ENCODE measurements at places on chromosomes 6 and 20.

DNA sequence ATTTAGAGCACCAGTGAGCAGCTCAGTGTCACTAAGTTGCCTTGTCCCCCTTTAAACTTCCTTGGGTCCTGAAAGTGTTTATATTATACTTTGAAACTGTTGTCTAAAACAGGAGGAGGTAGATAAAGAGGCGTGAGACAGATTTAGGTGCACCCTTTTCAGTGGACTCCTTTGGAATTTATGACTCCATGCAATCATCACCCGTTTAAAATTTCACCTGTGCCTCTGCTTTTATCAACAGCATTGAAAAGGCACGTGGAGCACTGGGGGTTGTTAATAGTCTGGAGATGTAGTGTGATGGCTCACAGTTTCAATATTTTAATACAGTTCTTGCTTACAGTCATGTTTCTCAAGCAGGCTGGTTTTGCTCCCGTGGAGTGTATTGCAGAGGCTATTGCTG lies 162.2 kb downstream of the PHACTR1 start:
- H3K4me1 ChIP-seq = no peaks in the 10 kb centered on the region
- H3K27ac ChIP-seq = no peak overlapping the region
- DNase-seq = no peak
- H3K4me3 ChIP-seq = no peak overlapping the region
- no peaks in the 10 kb centered on the region for H3K27me3 ChIP-seq

- DNase-seq = no peak
- H3K4me1 ChIP-seq = no peaks in the 10 kb centered on the region
- no peaks in the 10 kb centered on the region for H3K36me3 ChIP-seq
- no peak overlapping the region for H3K27ac ChIP-seq
Measured at GRCh38 chr6:86744048-86744447, 193.3 kb upstream of the HTR1E start.

DNA sequence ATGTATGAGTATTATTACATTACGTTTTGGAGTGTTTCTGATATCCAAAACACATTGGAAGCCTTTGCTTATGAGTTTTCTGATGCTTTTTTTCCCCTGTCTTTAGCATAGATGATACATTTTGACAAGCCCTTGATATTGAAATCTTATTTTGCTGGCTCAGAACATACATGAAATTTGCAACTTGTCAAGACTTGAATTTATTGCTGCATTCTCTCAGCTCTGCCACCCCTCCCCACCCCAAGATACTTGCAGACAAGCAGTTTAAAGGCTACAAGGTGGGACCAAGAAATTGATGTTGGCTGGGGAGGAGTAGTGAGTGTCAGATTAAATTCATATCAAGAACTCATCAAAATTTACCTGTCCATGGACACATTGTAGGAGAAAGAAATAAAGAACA lies 160.2 kb downstream of the GJA1 start:
- H3K27me3 ChIP-seq = no peaks in the 10 kb centered on the region
- H3K36me3 ChIP-seq = no peaks in the 10 kb centered on the region
- H3K4me1 ChIP-seq = no peaks in the 10 kb centered on the region
- H3K4me3 ChIP-seq = no peak overlapping the region
- H3K27ac ChIP-seq = no peak overlapping the region
- no peak for DNase-seq

- peaks cover 18% of the 10 kb centered on the region for H3K4me1 ChIP-seq
- H3K27ac ChIP-seq = no peak overlapping the region
- H3K36me3 ChIP-seq = no peaks in the 10 kb centered on the region
- H3K27me3 ChIP-seq = no peaks in the 10 kb centered on the region
- H3K4me3 ChIP-seq = no peak overlapping the region
- DNase-seq = no peak
Measured at GRCh38 chr6:35366204-35366596, 23.8 kb downstream of the PPARD start.

- H3K27me3 ChIP-seq = no peaks in the 10 kb centered on the region
- no peaks in the 10 kb centered on the region for H3K4me1 ChIP-seq
- no peak overlapping the region for H3K27ac ChIP-seq
- no peak for DNase-seq
Measured at GRCh38 chr6:148461986-148462577, 119.4 kb downstream of the SASH1 start.

DNA sequence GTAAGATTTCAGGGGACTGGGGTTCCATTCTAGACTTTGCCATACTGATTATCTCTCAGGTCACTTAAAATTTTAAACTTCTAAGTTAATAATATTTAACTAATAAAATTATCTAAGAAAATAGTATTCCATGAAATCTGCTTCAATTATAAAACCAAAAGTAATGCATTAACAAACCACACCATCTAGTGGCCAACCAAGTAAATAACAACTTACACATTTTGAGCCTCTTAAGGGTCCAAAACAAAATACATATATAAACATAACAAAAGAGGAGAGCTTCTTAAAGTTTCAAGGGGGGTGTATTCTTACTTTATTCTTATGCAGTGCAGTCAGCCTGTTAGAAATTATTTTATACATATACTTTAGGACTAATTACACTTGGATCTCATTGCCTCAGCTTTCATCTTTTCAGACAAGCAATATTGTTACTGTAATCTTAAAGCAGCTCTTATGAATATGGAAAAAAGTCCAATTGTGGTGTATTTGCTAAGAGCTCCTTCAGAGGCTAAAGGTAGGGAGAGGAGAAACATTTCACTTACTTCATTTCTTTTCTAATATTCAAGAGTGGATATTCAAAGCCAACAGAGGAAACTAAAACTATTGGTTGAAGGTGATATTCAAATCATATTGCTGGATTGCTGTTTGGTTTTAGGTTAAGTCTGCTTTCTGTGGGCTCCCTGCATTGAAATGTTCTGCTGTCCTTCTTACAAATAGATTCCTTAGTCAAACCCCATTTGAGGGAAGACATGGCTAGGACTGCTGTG lies 199.7 kb upstream of the SIM1 start:
- no peaks in the 10 kb centered on the region for H3K36me3 ChIP-seq
- H3K27me3 ChIP-seq = no peaks in the 10 kb centered on the region
- peaks cover 29% of the 10 kb centered on the region for H3K4me1 ChIP-seq
- DNase-seq = peak; percentile 36
- peak overlapping the region; percentile 12 for H3K4me3 ChIP-seq
- H3K27ac ChIP-seq = peak overlapping the region; percentile 79

GRCh38 chr20:19004975-19005374 lies 191.4 kb downstream of the SCP2D1 start:
- no peaks in the 10 kb centered on the region for H3K4me1 ChIP-seq
- no peak overlapping the region for H3K4me3 ChIP-seq
- DNase-seq = no peak

- H3K4me1 ChIP-seq = no peaks in the 10 kb centered on the region
- H3K27ac ChIP-seq = no peak overlapping the region
- peaks cover 49% of the 10 kb centered on the region for H3K27me3 ChIP-seq
- no peak overlapping the region for H3K4me3 ChIP-seq
Measured at GRCh38 chr20:50246367-50247195, 56.0 kb downstream of the CEBPB start.

All from MM.1S (cell line).